Epithelial cell of proximal tubule (primary cell): ENCODE measurements at places on chromosomes 4 and X. TPM values are rescaled to one million over a fixed set of nuclear protein-coding genes. Genes with fewer than 3 reads are reported as not detected.

DNA sequence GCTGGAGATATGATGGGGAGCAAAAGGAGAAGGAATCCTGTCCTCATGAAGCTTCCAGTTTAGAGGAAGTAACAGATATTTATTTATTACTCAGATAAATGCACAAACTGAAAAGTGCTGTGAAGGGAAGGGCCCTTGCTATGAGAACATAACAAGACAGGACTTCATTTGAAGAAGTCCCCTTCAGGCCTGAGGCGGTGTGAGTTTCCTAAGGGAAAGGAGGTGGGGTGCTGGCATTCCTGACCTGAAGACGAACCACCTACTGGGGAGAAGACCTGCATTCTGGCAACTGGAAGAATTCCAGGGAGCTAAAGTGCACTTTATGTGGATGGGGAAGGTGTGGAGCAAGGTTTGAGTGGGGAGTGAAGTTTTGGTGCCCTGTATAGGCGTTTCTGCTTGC, 15.9 kb upstream of the SPARCL1 start:
- no peak for DNase-seq

GRCh38 chrX:65502618-65503017, 32.0 kb downstream of the LAS1L start:
- no peak for DNase-seq

The CNGA1 gene
- total RNA-seq = 0.87 and 2.8 TPM in 2 replicates

DNA sequence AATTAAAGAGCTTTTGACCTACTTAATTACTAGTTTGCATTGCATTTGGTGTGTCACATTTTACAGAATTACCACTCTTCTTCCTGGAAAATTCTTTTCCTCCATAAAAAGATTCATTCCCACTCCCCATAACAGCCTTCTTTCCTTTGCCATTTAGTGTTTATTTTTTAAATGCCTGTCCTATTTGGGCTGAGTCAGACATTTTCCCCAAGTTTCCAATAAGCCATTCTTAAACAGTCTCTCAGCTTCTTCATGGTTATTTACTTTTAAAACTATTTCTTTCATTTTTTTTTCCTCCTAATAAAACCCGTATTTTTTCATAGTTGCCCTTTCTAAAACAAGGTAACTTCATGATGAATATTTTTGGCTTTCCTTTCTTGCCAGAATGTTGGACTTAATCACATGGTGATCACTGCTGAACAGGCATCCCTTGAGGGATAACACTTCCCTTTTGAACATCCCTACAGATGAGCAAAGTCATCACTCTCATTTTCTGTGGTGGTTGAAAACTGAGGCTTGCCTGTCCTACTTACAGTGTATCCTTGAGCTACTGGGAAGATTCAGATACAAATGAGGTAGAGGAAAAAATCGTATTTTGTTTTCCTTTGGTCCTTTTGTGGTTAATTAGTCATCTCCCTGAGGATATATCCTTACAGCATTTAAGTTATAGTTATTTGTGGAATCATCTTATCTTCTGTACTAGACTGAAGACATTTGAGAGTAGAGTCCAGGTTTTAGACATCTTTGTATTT, 520.5 kb upstream of the NR3C2 start:
- DNase-seq = no peak

DNA sequence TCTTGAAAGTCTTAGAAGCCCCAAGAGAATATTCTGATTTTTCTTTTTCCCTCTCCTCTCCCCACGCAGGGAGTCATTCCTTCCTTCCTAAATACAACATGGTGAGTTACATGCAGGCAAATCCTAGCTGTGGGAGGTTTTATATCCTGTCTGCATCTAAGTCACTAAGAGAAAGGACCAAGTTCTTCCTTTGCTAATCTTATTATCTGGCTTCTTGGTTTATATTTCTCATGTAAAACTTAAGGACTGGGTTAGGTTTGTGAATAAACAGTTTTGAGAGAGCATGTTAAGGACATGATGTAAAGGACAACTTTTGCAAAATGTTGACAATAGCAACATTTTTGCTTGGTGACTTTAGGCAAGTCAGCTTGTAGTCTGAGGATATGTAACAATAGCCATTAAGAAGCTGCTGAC, 5.1 kb upstream of the CXCL9 start:
- DNase-seq = no peak

DNA sequence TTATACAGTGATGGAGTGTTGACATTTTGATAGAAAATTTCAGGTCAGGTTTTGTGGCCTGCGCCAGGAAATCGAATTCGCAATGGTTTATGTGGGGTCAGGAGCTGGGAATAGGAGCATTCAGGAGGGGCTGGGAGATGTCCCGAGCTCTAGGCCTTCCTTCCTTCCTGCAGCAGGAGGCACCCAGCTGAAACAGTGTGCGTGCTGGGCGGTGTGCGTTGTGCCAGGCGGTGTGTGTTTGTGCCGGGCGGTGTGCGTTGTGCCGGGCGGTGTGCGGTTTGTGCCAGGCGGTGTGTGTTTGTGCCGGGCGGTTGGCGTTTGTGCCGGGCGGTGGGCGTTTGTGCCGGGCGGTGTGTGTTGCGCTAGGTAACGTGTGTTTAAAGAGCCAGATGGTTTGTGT, 1.7 kb downstream of the UVSSA start:
- no peak for DNase-seq

The TMEM271 gene
- not detected in 2 replicates for total RNA-seq

DNA sequence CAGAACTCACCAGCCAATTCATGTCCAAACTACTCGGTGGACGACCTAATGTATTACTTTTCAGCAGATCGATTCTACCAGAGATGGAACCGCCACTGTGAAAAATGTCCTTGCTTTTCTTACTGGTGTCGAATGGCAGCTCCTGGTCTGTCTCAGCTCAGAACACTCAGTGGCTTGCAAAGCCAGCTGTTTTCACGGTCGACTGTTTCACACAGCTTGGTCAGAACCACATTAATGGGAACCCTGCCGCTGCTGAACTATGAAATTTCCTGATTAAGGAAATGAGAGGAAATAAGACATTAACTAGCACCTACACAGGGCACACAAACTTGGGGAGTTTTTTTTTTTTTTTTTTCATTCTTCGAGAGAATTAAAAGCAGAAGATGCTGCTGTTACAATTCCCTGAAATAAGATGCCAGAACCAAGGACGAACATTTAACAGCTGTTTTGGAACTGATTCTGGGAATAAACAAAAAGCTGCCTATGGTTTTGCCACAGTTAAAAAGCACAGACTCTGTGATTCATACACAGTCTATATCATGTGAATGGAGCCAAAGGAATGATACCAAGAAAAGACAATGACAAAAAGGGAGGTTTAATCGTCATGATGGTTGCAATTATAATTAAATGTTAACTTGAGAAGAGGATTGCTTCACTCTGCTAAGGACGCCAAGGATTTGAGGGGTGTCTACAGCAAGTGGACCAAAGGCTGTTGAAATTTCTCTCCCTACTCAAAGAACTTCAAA, 31.3 kb downstream of the SUPT20HL2 start:
- no peak for DNase-seq

- DNase-seq = no peak
These were observed 71.2 kb downstream of the SNX25 start for GRCh38 chr4:185280608-185281007.

GRCh38 chrX:3268829-3269228, 77.6 kb downstream of the MXRA5 start:
- no peak for DNase-seq

- no peak for DNase-seq
These were observed 11.0 kb upstream of the EIF4E start for GRCh38 chr4:98939892-98940298.

- no peak for DNase-seq
These were observed 76.1 kb upstream of the IRF2 start for GRCh38 chr4:184550476-184550875.

GRCh38 chrX:70171624-70172023, 5.7 kb upstream of the DGAT2L6 start:
- no peak for DNase-seq

- no peak for DNase-seq
These were observed 115.6 kb upstream of the TLL1 start for GRCh38 chr4:165757451-165757850.

DNA sequence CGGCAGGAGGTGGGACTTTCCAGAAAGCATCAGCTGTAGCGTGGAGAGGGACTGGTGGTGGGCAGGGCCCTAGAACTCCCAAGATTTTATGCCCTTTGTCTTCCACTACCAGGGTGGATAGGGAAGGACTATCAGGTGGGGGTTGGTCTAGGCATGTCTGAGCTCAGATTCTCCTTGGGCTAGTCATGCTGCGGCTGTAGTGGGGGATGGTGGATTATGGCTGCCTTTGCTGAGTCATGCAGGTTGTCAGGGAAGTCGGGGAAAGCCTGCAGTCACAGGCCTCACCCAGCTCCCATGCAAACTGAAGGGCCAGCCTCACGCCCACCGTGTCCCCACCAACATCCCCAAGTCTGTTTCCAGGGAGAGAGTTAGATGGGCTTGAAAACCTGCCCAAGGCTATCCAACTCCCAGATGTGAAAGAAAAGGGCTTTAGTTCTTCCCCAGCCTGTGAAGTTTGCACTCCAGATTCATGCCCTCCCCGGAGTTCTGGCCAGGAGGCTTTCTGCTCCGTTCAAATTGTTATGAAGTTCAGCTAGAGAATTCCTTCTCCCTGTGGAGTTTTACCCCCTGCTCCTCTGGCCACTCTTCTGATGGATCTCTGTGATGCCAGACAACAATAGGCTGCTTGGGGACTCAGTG, 13.4 kb upstream of the MEPE start:
- peak; percentile 50 for DNase-seq

DNA sequence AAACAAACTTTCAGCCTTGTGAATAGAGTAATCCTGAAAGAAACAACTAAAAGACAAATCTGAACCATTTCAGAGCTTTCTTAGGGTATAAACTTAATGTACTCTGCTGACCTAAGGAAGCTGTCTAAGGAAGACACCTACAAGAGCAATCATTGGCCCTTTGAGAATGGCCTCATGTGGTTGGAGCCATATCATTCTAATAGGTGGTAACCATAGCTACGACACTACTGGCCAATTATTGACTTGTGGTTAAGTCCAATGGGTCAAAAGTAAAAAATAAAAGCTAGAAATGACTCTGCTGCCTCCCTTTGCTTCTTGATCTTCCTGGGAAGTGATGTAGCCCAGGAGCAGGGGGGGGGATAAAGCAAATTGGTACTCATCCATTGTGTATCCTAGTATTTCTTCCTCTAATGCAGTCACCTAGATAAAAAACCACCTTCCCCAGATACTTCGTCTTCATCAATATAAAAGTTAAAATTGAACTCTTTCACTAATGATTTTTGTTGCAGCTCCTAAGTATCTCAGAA, 547.0 kb downstream of the ARAP2 start:
- no peak for DNase-seq

DNA sequence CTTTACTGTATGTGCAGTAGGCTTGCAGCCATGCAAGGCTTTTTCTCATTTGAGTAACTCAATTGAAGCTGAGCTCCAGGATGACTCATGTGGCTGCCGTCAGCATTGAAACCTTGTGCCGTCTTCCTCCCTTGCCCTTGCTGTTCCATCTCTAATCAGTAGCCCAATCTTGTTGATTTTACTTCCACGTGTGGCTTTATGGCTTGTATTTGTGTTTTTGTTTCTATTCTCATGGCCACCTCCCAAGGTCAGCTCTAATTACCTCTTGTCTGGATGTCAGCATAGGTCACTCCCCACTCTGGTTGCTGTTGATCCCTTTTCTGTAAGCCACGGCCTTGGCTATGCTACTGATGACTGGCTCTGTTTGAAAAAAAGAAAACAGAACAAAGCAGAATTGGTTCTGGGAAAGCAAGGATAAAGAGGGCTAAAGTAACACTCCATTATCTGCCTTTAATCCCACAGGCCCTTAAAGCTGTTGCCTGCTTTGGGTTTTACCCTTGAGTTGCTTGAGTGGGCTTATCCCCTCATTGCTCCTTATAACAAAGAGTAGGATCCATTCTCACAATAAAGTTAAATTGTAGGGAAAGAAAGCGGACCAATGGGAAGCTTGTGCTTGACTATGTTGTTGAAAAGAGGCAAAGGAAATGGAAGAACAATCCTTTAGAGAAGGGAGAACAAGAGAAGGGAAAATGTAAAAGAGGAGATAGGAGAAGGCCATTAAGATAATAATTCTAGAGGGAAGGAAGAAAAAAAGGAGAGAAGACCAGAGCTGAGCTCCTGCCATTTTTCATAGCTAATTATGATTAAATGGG, 173.9 kb upstream of the PGRMC2 start:
- peak; percentile 52 for DNase-seq

DNA sequence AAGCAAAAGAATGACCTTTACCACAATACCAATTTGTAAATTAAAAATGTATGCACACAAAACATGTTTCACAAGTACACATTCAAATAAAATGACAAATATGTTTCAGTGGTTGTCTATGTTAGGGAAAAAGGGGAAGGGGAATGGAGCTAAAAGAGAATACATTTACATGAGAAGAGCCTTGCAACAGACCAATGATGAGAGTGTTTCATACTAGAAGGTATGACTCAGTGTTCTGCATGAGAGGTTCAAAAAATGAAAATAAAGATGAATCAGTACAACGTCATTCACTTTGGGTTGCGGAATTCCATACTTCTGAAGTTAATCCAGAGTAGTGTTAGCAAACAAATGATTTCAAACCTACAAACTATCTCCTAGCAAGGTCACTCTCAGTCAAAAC, 51.7 kb downstream of the RPGR start:
- DNase-seq = peak; percentile 57

DNA sequence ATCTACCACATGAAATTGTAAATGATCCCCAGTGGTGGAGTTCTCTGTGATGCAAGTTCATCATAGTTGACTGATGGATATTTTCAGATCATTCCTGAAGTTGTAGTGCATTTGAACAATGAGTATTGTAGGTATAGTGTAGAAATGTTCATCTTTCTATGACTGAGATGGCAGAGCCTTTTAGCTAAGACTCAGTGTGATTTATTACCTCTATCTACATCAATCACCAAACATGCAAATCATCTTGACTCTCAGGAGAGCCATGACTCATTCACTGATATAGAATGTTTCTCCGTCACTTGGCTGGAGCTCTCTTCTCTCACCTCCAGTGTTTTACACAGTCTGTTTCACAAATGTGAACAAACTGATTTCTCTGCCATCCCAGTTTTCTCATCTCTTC, 392.6 kb downstream of the IL1RAPL1 start:
- DNase-seq = no peak

- DNase-seq = no peak
These were observed 200.0 kb downstream of the PPP1R2C start for GRCh38 chrX:42577936-42578470.

DNA sequence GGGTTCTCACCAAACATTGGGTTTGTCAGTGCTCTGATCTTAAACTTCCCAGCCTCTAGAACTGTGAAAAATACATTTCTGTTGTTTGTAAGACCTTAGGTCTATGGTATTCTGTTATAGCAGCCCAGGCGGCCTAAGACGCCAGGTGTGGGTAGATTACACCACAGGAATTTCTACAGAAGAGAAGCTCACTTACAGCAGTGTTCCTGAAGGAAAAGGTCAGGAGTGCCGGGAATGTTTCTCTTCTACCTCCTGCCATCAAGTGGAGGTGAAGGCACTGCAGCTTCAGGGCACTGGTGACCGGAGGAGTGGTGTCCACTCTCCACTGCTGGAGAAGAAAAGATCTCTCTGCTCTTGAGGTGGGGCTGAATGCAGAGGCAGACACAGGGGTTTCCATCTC, 45.7 kb downstream of the FHDC1 start:
- DNase-seq = no peak
